AG09319 (cell line): ENCODE measurements at places on chromosomes 12 and 14.

GRCh38 chr12:22687361-22688076, 62.5 kb downstream of the ETNK1 start:
- DNase-seq, result peak; percentile 5

DNA sequence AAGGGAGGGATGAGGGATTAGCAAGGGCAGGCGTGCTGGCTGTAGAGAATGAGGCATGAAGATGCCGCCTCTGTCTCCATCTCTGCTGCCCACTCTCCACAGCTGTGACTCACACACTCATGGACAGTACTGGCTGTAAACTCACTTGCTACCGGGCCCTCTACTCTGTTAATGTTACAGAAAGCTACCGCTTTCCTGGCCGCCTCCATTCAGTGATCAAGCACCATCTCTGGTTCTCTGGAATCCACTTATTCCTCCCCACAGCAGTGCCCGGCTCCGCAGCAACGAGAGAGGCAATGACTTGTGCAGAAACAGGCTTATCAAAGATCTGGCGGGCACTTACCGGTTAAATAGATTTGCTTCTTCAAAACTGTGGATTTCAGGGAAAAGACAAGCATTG, 34.8 kb downstream of the AMN start:
- no peak for DNase-seq

GRCh38 chr12:64639466-64639865, 29.2 kb downstream of the RASSF3 start:
- no peak for DNase-seq

- no peak for DNase-seq
Measured at GRCh38 chr12:6745741-6746525, 7.0 kb downstream of the MLF2 start.

- DNase-seq, result no peak
Measured at GRCh38 chr12:119744900-119745606, 77.1 kb downstream of the PRKAB1 start.

DNA sequence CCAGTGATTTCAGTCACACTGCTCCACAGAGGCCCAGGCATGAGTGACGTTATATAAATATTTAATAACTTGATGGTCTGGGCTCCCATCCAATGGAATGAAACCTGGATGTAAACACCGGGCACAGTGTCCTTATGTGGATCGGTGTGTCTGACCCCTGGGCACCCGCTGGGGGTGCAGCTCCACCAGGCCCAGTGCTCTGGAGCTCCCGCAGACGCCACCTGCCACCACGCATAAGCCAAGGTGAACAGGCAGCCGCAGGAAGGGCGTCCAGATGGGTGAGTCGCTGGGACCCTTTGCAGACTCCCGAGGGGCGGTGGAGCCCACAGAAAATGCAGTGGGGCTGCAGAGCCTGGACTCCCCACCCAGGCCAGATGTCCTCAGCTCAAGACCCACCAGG, 121.6 kb downstream of the SCARB1 start:
- no peak for DNase-seq

DNA sequence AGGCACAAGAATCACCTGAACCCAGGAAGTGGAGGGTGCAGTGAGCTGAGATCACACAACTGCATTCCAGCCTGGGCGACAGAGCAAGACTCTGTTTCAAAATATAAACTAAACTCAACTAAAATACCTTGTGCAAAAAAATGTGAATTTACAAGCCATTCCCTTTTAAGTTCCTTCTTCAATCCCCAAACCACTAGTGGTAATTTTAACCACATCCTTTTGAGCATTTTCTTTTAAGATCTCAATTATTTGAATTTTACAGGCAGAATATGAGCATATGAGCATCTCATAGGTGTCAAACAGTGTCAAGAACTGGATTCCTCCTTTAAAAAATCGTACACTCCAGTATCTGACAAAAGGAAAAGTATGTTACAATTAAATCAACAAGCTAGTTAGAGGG, 57.0 kb upstream of the NPFF start:
- no peak for DNase-seq
